ENCODE measurements at places on chromosomes 7 and 10.

DNA sequence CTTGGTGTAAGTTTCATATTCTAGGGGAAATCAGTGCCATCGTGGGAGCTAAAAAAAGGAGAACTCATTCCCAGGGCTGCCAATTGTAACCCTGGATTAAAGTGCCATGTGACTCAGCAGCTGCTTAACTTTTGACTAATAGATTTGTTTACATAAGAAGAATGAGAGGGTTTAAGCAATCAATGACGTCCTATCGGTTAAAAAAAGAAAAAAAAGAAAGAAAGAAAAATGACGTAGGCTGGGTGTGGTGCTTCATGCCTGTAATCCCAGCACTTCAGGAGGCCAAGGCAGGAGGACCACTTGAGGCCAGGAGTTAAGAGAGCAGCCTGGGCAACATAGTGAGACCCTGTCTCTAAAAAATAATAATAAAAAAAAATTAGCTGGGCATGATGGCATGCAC lies 116.2 kb upstream of the AFAP1L2 start:
- no peak for DNase-seq

DNA sequence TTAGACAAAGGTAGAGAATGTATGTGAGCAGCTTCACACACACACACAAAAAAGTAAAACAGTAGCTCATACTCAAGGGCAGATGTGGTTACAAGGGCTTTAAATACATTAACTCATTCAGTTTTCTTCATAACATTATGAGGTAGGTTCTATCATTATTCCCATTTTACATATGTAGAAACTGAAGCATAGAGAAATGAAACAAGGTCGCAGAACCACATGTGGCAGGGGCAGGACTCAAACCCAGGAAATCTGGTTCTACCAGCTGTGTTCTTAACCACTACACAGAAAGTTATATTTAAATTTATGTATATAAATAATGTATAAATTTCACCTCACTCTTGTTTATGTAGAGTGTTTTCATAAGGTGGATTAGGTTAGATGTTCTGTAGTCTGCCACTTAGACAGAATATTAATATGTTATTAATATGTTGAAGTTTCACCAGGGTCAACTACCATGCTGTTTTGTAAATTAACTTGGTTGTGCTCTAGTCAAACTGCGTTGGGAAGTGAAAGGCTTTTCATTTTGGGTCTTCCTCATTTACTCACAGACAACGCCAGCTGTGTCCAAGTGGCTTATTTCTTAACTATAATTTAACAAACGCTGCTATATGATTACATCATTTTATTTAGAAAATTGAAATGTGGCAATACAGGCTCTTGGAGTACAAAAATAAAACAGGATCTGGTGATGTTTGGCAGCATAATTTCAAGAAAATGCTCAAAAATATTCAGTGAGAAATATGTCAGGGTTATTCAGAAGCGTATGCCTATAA lies 138.4 kb downstream of the MDFIC start:
- no peak for DNase-seq

- DNase-seq = no peak
These were observed 91.6 kb downstream of the CXCL12 start for GRCh38 chr10:44293306-44293778.

- peak; percentile 79 for DNase-seq
These were observed 71.7 kb downstream of the ARL4A start for GRCh38 chr7:12759151-12759550.

DNA sequence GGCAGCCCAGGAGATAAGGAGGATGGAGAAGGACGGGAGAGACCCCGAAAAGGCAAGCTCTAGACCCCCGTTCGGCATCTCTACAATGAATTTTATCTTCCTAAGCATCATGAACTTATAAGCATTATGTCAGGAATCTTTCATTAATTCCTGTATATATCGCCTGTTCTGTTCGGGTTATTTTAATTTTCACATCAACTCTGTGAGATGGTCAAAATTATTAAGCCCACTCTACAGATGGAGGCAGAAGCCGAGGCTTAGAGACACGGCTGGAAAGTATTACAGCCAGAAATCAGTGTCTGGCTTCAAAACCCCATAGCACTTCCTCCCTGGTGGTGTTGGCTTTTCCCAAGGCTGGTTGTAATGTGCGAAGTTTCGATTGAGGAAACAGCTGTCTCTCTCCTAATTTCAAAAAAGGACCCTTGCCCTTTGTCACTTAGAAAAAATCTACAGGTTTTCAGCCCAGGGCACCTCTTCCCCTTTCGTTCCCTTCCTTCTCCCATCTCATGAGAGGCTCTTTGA lies 1.5 kb upstream of the GRM8 start:
- no peak for DNase-seq

DNA sequence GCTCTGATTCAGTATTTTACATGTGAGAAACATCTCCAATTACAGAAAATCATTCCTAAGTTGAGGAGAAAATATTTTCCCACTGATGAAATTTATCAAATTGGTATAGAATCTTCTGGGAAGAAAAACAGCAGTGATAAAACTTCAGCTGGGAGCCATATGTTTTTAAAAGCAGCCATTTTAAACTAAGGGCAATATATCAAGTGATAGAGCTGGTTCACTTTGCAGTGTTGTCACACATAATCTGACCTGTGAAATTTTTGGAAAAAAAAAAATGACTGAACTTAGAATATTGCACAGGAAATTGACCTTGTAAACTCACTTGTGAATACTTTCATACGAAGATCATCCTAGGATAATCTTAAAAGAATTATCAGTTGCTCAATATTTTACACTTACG lies 10.5 kb upstream of the EZH2 start:
- DNase-seq = no peak

GRCh38 chr7:1936006-1936310 lies 265.9 kb downstream of the ELFN1 start:
- no peak for DNase-seq
